ENCODE measurements at places on chromosomes 13 and 19. TPM values are rescaled to one million over a fixed set of nuclear protein-coding genes. Genes with fewer than 3 reads are reported as not detected.

SLC7A1 gene
- total RNA-seq = 57.0 TPM

OR7C1 gene
- not detected for total RNA-seq

ABHD13 gene
- total RNA-seq = 7.6 TPM

ZNF780B gene
- total RNA-seq = 14.1 TPM

TMEM86B gene
- 1.7 TPM for total RNA-seq

RAVER1 gene
- total RNA-seq = 16.1 TPM

KLK2 gene
- not detected for total RNA-seq
